H9 (cell line): ENCODE measurements at places on chromosomes 1 and 21.
A peak's percentile ranks its signal among the peaks of the same experiment; 100 is the strongest.

DNA sequence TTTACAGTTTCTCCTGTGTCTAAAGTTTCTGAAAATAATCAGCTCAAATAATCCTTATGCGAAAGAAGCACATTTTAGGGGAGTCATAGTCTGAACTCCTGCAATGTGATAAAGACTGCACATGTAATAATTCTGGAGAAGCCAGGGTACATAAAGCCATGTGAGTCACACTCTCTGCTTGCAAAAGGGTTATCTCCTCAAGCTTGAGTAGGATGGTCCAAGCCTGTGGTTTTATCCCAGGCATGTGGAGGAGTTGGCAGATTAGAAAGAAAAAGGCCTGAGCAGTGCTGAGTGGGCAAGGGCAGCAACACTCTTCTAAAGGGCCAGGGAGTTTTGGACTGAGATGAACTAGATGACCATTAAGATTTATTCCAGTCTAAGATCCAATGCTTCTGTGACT, 220.4 kb downstream of the RHOU start:
- DNase-seq = no peak

GRCh38 chr1:184866586-184866985, 107.7 kb downstream of the NIBAN1 start:
- no peak for DNase-seq

DNA sequence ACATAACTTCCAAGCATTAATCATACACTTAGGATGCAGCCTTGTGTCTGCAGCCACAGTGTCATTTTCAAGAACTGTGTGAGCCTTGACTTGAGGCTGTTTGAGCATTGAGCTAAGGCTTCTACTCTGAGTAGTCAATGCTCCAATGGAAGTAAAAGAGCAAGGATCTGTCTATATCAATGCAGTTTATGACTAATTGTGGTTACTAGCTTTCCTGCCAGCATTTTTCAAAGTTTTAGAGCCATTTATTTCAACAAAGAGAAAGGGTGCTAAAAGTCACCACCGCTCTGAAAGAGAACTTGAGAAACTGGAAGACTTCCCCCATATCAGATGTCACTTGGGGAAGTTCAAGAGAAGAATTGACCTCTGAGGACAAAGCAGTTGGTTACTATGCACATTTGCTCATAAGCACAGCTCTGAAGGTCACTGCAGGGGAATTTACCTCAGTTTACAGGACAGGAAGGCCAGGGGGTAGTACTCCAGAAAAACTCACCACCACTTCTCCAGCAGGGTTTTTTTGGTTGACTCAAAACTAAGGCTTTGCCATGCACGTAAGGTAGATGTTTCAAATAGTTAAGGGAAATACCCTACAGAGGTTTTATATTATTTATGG, 24.5 kb upstream of the RGS1 start:
- no peak for DNase-seq

- no peak for DNase-seq
These were observed 139.0 kb downstream of the CAMTA1 start for GRCh38 chr1:6923955-6924881.

- no peak for DNase-seq
These were observed 290.9 kb downstream of the HHIPL2 start for GRCh38 chr1:222257027-222257426.

- peak; percentile 91 for DNase-seq
These were observed at the start of gene AGMAT for GRCh38 chr1:15584489-15585363. AGMAT (minus strand) TSS chr1:15585051; CDS start chr1:15584967, 84 bp downstream.

DNA sequence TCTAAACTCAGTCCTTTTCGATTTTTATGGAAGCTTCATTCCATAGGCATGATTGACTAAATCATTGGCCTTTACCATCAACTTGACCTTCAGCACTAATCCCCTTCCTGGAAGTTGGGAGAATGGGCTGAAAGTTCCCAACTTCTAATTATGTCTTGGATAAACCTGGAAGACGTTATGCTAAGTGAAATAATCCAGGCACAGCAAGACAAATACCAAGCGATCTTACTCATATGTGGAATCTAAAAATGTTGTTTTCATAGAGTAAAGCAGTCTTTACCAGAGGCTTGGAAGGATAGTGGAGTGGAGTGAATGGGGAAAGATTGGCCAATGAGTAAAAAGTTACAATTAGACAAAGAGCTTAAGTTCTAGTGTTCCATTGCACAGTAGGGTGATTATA, 1453.2 kb downstream of the PLA2G4A start:
- no peak for DNase-seq

- no peak for DNase-seq
These were observed 13.4 kb upstream of the PEF1 start for GRCh38 chr1:31657972-31658510.

GRCh38 chr1:93814795-93815340, 64.1 kb downstream of the DNTTIP2 start:
- DNase-seq = no peak
